Skeletal muscle cell (primary cell): ENCODE measurements at places on chromosomes 3 and 15.

GRCh38 chr15:67385971-67386370 is 131.4 kb downstream of the IQCH start:
- DNase-seq, result no peak

DNA sequence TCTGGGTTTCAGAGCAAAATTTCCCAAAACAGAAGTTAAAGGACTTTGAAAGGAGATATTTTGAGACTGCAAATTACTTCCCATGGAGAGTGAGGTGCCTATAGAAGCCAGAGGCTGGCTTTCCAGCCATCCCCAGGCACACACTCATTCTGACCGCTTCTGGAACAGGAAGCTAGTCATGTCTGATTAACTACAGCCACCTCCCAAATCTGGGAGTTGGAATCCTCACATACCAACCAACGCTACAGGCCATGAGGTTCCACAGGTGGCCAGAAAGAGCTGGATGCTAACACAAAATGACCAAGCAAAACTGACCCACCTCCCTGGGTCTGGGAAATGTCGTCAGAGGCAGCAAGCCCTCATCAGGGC is 87.2 kb downstream of the SNRK start:
- no peak for DNase-seq

DNA sequence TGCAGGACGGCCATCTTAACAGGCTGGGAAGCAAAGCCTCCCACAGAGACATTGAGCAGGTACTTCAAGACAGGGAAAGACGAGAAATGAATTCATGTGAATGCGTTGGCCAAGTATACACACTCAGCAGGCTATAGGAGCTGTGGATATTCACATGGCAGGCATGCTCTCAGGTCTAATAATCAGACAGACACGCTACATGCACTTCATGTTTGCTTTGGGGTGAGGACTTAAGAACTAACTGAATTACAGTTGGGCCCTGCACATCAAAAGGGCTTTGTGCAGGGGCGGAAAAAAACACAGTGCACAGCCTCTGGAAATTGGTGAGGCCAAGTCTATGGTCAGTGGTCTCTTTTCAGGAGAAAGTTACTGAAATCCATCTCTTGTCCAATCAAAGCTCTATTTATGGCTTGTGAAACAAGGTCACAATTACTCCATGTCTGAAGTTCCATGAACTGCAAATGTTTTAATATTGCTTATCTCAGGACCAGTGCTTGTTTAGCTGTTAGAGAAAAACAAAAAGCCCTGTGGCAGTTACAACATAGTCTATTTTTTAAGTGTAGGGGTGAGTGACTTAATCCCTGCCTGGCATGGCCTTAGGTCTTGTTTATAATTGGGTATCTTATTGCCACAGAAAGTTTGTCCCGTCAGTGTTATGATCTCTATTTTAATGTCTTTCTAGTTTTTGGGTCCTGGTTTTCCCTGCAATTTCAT is 100.6 kb upstream of the GOLGA6L6 start:
- DNase-seq, result no peak

DNA sequence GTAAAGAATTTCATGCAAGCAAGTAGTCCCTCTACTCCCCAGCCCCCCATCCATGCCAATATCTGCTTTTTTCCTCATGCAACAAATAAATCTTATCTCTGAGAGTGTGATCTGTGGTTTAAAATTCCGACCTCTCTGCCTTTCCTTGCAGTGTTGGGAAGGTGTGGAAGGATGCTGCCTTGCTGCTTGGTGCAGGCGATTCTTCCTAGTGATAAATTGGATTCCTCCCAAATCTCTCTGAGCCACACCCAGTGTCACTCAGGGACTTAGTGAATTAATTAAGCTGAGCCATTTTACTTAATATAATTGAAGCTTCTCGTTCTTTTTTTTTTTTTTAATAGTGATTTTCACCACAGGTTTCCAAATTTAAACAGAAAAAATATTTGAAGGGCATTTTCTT is 3.4 kb downstream of the GAP43 start:
- no peak for DNase-seq

DNA sequence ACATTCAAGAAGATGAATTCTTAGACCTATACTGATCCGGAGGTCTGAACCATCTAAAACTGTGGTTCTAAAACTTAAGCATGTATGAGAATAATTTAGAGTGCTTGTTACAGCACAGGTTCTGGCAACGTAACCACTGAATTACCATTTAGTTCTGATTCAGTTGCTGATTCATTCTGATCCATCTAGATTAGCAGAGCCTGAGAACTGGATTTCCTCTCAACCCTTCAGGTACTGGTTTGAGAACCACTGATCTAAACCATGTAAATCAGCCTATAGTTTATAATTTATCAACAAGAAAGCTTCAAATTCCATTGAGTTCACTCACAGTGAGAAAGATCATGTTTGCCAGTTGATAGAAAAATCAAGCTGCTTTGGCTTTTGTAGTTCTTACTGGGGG is 1001.1 kb upstream of the EPHA6 start:
- no peak for DNase-seq

GRCh38 chr3:103554451-103554850 is 1119.6 kb downstream of the ZPLD1 start:
- DNase-seq, result no peak
